ENCODE measurements at places on chromosomes 16 and 17.

GRCh38 chr17:56203430-56203829 lies 50.2 kb downstream of the ANKFN1 start:
- DNase-seq, result peak; percentile 27

DNA sequence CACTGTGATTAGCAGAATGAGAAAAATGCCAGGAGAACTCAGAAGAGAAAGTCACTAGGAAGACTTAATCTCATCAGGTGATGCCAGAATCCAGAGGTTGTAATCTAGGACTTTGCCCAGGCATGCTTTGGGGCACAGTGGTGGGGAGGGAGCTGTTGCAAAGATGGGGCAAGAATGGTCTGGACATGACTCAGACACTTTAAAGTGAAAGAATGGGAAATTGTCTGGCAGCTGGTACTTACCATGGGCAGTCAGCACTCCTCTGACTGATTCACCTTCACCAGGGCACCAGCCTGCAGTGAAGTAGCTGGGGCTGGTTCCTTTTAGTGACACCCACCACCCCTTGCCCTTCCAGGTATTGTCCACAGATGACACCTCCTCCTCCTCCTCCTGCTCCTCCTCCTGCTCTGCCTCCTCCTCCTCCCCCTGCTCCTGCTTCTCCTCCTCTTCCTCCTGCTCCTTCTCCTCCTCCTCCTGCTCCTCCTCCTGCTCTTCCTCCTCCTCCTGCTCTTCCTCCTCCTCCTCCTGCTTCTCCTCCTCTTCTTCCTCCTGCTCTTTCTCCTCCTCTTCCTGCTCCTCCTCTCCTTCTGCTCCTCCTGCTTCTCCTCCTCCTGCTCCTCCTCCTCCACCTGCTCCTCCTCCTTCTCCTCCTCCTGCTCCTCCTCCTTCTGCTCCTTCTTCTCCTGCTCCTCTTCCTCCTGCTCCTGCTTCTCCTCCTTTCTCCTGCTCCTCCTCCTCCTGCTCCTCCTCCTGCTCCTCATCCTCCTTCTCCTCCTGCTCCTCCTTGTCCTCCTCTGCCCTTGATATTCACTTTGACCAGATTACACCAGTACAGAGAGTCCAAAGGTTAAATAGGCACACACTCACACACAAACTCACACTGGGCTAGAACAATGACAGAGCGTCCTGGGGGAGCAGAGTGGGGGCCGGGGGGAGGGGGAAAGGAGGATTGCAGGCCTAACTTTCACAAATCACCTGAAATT lies at the start of gene CHD9NB:
CHD9NB (minus strand) TSS at position 379 of the 983 bp plus-strand sequence. CDS start 8,739 bp downstream, outside the sequence.
- DNase-seq, result peak; percentile 63

DNA sequence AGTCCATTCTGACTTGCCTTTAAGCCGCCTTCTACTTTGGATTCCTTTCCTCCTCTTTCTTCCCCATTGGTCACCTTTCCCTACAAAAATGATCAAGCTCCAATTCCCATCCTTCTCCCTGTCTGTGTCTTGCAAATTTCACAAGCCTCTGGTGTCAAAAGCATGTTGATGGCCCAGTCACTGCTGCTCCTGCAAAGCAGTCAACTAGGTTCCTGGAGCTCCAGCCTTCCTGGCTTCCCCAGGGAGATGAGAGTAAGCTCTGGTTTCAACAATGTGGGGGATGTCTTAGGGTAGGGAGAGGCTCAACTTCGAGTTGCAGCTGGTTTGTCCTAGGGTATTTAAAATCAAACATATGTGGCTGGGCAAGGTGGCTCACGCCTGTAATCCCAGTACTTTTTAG lies 36.1 kb upstream of the HELZ start:
- no peak for DNase-seq

GRCh38 chr16:75803753-75804152 lies 77.5 kb upstream of the CPHXL start:
- no peak for DNase-seq

DNA sequence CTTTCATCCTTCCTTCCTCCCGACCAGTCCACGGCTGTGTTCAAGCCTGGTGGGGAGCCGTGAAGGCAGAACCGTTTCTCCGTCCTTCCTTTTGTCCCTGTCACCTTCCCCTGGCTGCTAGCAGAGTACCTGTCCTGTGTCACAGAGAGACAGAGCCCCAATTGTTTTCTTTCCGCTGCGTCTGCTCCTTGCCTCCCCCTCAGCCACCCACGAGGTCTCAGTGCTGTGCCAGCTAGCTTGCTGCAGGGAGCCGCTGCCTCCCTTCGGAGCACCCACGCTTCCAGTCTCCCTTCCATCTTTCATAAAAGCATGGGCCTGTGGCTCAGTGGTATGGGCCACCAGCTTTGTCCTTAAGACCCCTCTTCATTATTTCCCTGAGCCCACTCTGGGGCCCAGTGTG lies 62.2 kb downstream of the MPRIP start:
- DNase-seq, result no peak

DNA sequence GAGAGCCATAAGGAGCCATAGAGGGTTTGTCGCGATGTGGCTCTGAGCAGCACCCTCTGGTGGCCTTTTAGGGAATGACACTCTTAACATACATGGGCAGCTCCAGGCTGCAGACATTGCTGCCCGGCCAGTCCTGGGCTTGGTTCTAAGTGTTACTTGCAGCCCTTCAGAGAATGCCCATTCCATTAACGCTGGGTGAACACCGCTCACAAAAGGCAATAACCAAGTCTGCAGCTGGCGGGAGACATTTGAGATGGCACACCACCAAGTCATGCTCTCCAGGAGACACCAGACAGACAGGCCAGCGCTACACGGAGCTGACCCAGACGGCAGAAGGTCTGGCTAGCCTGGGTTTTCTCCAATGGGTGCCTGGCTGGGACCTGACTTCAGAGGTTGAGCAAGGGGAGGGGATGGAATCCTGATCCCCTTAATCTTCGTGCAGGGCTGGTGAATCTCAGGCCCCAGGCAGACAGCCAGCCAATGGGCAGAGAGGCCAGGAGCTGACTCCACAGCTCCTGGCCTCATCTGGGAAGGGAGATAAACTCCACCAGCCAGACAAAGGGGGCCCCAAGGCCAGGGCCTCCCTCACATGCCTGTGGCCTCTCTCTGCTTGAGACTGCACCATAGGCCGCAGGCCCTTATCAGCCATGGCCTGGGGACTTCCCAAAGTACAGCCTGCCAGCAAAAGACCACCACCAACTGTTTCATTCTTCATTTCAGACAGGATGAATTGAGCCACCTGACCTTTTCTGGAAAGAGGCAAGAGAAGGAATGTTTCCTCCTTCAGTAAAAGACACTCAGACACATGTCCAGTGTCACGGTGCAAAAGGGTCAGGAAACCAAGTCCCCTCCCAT lies 58.8 kb downstream of the ZDHHC7 start:
- DNase-seq, result peak; percentile 55

DNA sequence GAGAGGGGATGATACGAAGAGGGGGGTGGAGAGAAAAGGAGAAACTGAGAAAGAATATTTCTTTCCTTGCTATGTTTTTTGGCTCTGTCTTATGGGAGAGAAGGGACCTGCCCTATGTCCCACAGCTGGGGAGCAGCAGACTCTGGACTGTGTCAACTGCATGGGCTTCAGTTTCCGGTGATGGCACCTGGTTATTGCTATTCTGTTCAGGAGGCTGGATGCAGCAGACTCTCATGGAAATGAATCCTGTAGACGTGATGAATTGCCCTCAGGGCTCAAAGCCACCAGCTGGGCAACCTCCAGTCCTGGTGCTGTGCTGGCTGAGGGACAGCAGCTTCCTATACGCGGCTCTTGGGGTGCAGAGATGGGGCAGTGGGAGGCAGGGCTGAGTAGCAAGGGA lies 121.2 kb downstream of the HAPSTR1 start:
- no peak for DNase-seq

- no peak for DNase-seq
These were observed 129.9 kb downstream of the SDK2 start for GRCh38 chr17:73514146-73514863.

GRCh38 chr17:79529661-79530081 lies 81.2 kb downstream of the RBFOX3 start:
- no peak for DNase-seq

- DNase-seq, result no peak
These were observed 601 bp upstream of the RFWD3 start for GRCh38 chr16:74667255-74667700.

GRCh38 chr16:62021161-62021581 lies 15.1 kb downstream of the CDH8 start:
- DNase-seq, result no peak
